Stimulated activated CD8-positive, alpha-beta memory T cell treated with anti-CD3 and anti-CD28 coated beads, Interleukin-2, amount 100 ng/mL, for 1 hour (primary cell): ENCODE measurements at places on chromosomes 1 and 21.

DNA sequence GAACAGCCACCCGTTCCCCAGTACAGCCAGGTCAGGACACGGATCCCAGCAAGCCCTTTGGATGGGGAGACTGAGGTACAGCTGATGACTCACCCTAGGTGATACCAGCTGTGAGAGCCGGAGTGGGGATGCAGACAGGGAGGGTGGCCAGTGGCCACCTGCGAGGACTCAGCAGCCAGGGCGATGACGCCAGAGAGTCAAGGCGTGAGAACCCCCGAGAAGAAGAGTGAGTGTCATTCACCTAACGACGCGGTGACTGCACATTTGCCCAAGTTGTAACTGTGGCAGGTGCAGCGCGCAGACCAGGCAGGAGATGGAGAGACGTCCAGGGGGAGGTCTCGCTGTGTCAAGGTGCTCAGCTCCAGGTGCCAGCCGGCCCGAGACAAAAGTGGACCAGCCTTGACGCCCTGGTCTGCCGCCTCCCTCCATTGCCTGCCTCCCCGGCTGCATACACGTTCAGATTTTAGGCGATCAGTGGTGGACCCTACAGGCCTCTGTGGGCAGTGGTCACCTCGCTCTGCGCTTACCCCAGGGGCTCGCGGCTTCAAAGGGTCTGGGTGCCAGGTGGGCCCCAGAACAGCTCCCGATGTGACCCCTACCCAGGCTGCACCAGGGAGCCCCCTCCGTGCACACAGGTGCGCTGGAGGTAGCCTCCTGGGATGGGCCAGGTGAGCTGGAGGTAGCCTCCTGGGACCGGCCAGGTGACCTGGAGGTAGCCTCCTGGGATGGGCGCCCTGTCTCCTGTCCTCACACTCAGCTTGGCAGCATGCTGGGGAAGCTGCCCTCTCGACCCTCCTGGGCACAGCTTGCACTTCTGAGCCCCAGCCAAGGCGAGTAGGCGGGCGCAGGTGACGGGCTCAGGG lies 11.9 kb downstream of the LRRC3 start:
- no peak for DNase-seq

DNA sequence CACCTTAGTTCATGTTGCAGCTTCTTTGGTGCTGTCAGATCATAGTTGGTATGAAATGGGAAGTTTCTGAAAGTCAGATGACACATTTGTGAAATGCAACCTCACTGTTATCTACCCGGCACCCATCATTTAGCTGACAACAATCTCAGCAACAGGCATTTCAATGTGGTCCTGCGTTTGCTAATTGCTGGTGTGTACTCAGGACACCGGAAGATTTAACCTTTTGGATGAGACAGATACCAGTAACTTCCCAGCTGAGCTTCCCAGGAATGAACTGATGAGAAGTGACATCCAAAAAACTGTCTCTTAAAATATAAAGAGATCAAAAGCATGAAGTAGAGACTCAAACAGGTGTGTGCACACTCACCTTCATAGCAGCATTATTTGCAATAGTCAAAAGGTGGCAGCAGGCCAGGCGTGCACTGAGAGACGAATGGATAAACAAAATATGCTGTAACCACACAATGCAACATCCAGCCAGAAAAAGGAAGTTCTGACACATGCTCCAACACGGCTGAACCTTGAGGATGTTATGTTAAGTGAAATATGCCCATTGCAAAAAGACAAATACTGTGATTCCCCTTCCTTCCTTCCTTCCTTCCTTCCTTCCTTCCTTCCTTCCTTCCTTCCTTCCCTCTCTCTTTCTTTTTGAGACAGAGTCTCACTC lies 7.9 kb upstream of the CLDN14 start:
- no peak for DNase-seq

DNA sequence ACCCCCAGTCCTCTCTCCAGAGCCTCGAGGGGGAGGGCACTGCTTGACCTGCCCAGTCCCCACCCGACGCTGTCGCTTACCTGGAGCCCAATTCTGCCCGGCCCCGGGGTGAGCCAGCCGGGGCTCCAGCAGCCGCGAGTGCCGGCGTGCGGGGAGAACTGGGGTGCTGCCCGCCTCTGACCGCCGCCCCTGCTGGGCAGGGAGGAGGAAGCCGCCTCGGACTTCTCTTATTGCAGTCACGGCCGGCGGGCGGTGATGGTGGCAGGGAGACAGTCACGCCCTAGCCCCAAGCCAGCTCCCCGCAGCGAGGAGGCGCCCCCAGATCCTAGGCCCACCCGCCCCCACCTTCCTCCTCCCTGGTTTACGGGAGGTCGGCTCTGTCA lies at the start of gene FGR:
TSS of gene FGR (minus strand) at position 201 of the 383 bp plus-strand sequence. CDS start 11,269 bp downstream, outside the sequence.
- DNase-seq, result no peak

DNA sequence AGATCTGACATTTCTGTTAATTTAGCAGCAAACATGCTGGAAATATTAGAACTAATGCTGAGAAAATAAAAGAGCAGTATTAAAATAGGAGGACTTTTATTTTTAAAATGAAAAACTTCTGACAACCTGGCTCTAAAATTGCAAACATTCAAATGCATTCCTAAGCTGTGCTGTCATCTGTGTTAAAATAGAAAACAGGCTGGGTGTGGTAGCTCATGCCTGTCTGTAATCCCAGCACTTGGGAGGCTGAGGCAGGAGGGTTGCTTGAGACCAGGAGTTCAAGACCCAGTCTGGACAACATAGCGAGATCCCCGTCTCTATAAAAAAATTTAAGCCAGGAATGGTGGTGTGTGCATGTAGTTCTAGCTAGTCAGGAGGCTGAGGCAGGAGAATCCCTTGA lies 44.6 kb downstream of the MIGA1 start:
- DNase-seq, result no peak

DNA sequence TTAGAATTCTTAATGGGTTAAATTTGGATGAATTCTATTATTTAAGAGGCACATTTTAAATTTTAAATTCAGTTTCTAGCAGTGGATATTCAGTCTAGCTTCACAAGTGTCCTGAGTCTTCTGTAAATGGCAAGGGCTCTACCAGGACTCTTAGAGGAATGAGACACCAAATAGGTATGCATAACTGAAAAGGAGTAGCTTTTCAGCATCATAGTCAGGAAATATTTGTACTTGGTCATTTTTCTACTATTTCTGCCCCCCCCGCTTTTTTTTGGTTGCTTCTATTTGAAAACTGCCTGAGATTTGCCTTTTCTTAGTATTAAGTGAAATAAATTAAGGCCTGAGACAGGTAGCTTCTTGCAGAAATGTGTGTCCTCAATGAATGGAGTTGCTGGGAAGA lies 80.2 kb downstream of the MAST2 start:
- no peak for DNase-seq

DNA sequence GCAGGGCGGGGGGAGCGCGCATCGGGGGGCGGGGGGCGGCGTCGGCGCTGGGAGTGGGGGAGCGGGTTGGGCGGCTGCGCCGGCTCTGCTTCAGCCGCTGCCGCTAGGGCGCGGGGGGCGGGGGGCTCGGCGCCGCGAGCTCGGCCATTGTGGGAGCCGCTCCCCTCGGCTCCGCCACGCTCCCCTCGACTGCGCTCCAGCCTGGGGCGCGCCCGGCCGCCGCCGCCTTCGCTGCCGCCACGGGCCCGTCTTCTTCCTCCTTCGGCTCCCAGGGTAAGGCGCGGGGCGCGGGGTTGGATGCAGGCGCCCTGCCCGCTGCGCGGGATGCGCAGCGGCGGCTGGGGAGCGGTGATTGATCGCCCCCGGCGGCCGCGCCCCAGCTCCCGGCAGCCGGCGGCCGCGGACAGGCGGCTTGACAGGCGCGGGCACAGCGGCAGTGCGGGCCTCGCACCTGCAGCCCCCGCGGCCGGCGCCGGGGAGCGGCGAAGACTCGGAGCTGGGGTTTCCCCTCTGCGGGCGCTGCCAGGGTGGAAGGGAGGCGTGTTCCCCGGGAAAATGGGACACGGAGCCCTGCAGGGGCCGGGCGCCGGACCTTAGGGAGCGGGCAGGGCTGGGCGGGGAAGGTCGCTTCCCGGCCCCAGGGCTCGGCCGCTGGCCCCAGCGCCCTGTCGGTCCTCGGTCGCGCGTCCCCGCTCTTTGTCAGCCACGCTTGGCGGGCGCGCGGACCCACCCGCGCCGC lies 55.3 kb downstream of the NDUFS5 start:
- DNase-seq, result no peak

DNA sequence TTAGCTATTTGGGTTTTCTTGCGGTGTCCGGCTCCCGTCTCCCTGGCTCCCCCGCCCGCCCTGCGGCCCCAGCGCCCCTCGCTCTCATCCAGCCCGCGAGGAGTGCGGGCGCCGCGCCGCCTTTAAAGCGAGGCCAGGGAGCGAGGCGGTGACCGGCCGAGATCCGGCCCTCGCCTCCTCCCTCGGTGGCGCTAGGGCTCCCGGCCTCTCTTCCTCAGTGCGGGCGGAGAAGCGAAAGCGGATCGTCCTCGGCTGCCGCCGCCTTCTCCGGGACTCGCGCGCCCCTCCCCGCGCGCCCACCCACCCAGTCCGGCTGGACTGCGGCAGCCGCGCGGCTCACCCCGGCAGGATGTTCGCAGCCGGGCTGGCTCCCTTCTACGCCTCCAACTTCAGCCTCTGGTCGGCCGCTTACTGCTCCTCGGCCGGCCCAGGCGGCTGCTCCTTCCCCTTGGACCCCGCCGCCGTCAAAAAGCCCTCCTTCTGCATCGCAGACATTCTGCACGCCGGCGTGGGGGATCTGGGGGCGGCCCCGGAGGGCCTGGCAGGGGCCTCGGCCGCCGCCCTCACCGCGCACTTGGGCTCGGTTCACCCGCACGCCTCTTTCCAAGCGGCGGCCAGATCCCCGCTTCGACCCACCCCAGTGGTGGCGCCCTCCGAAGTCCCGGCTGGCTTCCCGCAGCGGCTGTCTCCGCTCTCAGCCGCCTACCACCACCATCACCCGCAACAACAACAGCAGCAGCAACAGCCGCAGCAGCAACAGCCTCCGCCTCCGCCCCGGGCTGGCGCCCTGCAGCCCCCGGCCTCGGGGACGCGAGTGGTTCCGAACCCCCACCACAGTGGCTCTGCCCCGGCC lies 492 bp downstream of the HLX start:
- no peak for DNase-seq

- no peak for DNase-seq
Measured at GRCh38 chr1:62448221-62448933, 11.5 kb downstream of the USP1 start.

- no peak for DNase-seq
Measured at GRCh38 chr1:181128592-181129497, 40.3 kb downstream of the IER5 start.
